ENCODE measurements at places on chromosomes 4 and X.

DNA sequence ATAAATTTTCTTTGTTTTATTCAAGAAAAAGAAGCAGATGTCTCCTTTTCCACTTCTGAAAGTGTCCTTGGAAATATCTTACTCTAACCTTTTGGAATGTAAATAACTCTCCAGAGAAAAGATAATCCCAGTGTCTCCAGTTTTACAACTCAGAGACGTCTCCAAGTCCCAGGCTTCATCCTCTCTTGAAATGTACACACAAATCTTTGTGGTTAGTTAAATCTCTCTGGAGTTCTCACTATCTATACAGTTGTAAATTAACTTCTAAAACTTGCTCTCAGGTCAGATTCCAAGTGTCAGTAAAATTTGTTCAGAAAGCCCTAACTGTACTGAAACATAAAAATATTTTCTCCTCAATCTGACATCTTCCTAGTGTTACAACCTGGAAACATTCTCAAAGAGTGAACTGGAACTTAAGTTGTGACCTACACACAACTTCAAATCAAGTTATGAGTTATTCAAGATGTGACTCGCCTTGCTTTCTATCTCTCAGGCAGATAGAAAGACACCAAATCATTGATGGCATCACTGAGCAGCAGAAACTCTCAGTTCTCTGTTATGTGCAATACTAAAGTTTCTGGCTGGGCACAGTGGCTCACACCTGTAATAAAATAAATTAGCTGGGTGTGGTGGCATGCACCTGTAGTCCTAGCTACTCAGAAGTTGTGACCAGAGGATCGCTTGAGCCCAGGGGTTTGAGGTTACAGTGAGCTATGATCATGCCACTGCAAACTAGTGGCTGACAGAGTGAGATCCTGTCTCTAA is 284.2 kb downstream of the RCHY1 start:
- no peak for DNase-seq

- no peak for DNase-seq
Observed at GRCh38 chr4:1399508-1400190, 6.6 kb downstream of the NKX1-1 start.

DNA sequence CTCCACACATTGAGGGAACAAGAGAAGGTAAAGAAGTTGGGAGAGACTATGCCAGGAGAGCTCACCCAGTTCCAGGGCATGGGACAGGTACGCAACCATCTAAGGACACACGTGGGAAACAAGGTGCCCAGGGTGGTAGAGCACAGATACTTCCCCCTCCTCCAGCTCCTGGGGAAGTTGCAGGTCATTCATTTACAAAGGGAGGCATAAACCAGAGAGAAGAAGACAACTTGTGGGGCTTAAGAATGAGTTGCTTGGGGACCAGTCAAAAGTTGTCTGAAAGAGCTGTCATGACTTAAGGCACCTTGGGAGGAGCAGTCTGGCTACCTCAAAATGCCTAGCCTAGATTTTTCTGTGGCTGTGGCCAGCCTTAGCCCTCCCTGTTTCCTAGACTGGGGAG is 186.2 kb downstream of the PTTG2 start:
- DNase-seq = no peak

DNA sequence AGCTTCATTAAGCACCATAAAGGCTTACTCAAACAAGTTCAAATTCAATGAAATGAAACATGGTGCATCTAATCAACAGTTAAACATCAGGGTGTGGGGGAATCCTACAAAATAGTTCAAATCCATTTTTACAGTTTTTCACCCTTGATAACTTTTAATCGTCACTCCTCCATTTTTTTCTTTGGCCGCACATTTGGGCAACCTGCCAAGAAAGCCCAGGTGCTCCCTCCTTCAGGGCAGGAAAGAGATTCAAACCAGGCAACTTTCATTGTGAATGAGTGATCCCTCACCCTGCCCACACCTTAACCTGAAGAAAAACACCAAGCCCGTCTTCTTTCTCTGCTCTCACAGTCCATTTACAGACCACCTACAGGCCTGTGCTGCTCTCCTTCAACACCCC is 24.9 kb downstream of the TRIM61 start:
- DNase-seq = no peak

- DNase-seq = no peak
Observed at GRCh38 chr4:60683357-60683756, 516.8 kb upstream of the ADGRL3 start.

- DNase-seq = no peak
Observed at GRCh38 chrX:68183612-68184214, 249.6 kb downstream of the OPHN1 start.

DNA sequence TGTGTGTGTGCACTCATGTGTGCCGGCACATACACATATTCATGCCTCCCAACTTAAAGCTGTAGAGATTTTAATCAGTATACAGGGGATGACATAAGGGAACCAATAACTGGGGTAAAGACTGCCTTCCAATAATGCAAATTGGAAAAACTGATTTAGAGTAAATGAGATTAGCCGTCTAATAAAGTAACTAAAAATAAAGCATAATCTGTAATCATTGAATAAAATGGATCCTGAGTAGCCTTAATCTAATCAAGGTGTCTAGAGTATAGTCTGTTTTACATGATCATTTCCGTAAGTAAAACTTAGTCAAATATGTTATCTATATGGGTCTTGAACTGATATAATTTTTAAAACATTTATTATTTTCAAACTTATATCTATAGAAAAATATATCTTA is 925.8 kb downstream of the FSTL5 start:
- DNase-seq = no peak

- DNase-seq = no peak
Observed at GRCh38 chrX:20251691-20252090, 15.0 kb downstream of the RPS6KA3 start.

GRCh38 chr4:55561889-55562288 is 15.2 kb upstream of the CLOCK start:
- DNase-seq = no peak

GRCh38 chr4:11011249-11011648 is 326.7 kb upstream of the CLNK start:
- DNase-seq = no peak

DNA sequence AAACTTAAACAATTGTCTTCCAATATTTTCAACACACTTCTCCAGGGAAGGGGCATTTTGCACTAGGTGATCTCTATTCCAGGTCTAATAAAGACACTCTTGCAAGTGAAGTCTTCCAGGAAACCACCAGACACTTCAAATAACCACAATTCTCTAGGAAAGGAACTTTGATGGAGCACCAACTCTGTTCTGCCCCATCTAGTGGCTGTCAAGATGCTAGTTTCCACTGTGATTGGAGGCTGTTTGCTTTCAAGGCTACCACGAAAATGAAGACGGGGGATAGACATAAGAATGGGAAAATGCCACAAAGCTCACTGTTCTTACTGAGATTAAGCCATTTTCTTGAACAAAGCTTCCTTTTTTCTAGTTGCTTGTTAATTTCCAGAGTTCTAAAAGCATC is 100.6 kb upstream of the F9 start:
- no peak for DNase-seq

DNA sequence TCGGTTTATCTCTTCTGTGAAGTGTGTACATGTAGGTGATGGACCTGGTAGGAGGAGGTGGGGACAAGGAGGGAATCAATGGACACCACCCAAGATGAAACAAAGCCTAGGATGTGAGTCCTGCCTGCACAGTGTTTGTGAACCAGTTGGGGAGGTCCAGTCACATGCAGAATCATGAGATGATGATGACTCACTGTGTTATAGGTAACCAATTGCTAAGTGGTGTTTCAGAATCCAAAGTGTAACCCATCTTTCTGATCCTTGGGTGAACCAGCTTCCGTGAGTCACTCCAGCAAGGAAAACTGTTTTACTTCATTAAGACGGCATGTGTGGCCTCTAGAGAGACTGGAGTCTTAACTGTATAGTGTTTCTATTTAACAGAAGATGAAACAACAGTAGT is 57.9 kb upstream of the HPF1 start:
- DNase-seq = no peak

GRCh38 chr4:112348488-112349158 is 51.5 kb downstream of the ALPK1 start:
- peak; percentile 67 for DNase-seq

DNA sequence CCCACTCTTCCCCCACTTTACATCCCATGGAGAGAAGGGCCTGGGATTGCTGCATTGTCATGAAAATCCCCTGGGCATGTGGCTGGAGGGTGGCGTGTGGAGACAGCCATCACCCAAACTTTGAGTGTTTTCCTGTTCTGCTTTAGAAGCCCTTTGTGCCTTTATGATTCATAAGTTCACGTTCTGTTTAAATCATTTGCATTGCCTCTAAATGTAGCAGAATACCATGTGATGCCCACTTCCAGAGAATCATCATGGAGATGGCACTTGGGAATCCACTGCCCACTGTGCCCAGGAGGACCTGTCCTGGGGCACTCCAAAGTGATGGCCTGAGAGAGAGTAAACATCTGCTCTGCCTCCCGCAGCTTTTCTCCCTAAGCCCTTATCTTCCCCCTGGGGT is 52.8 kb downstream of the MED28 start:
- no peak for DNase-seq

DNA sequence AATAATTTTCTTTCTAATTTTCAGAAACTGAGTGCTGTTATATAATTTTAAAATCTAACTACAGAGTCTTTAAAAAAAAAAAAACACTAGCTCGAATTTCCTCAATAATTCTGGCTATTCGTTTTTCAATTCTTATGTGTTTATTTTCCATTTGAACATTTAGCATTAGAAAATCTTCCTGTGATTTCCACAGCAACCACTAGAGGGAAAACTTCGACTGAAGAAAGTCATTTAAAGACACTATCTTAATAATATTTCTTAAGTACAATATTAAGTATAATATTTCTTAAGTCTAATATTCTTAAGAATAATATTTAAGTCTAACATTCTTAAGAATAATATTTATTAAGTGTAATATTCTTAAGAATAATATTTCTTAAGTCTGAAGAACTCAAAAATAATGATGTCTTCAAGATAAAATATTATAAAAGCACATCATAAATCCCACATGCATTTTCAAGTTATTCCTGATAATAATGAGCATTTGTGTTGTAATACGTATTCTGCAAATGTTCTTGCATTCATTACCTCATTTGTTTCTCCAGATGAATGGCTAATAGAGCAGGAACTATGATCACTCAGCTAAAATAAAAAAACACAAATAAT is 118.4 kb upstream of the WDR17 start:
- DNase-seq = no peak

DNA sequence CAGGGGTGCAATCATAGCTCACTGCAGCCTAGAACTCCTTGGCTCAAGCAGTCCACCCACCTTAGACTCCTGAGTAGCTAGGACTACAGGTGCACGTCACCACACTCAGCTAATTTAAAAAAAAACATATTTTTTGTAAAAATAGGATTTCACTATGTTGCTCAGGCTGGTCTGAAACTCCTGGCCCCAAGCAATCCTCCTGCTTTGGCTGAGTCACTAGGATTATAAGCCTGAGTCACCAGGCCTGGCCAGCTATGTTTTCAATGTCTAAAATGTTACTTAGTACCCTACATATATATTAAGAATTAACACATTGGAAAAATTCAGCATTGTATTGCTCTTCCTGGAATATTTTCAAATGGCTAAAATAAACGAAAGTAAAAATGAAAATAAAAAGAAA is 37.5 kb downstream of the PNPLA4 start:
- no peak for DNase-seq

DNA sequence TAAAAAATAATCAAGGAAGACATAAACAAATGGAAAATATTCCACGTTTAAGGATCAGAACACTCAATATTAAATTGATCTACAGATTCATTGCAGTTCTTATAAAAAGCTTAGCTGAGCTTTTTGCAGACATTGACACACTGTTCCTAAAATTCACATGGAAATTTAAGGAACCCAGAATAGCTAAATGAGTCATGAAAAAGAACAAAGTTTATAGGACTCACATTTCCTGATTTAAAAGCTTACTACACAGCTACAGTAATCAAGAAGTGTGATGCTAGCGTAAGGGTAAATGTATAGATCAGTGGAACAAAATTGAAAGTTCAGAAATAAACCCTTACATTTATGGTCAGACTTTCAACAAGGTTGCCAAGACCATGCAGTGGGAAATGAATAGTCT is 33.1 kb downstream of the NSUN7 start:
- DNase-seq = no peak

GRCh38 chrX:2863646-2864045 is 34.9 kb downstream of the GYG2 start:
- no peak for DNase-seq

DNA sequence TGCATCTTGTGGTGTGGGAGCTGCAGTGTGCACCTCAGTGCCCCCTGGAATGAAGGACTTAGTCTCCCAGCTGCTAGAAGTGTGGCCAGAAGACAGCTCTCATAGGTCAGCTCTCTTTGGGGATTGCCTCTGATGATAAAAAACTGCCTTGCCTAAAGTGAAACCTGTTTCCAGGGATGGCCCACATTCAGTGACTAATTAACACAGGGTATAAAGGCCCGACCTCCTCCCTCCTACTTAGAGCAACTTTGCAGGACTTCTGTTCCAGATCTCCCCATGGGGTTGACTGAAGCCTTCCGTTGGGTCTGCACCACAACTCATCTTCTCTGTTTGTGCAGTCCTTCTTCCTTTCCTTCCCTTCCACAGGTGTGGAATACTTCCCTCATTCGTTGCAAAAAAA is 53.2 kb downstream of the SPINK2 start:
- no peak for DNase-seq

GRCh38 chr4:35461931-35462659 is 782.2 kb downstream of the ARAP2 start:
- no peak for DNase-seq
